ENCODE measurements at places on chromosomes 4 and X.

DNA sequence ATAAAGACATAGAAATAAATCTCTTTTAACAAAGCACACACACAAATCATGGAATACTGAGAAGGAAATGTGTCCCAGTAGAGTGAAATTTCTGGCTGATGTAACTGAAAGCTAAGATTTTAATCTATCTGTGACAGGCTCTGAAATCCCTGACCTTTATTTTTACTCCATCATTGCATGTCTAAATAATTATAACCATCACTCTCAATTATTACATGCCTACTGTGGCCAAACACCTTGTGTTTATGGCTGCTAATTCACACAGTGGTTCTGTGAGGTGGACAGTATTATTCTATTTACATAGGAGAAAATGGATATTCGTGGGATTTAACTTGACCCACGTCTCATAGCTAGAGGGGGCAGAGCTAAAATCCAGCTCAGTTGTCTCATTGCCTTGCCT lies 438.1 kb downstream of the TLL1 start:
- DNase-seq = no peak

GRCh38 chr4:138412847-138413246 lies 170.7 kb upstream of the SLC7A11 start:
- no peak for DNase-seq

- DNase-seq = no peak
Measured at GRCh38 chr4:7224001-7224400, 31.7 kb downstream of the SORCS2 start.

- no peak for DNase-seq
Measured at GRCh38 chr4:171256223-171256622, 557.0 kb upstream of the GALNTL6 start.

DNA sequence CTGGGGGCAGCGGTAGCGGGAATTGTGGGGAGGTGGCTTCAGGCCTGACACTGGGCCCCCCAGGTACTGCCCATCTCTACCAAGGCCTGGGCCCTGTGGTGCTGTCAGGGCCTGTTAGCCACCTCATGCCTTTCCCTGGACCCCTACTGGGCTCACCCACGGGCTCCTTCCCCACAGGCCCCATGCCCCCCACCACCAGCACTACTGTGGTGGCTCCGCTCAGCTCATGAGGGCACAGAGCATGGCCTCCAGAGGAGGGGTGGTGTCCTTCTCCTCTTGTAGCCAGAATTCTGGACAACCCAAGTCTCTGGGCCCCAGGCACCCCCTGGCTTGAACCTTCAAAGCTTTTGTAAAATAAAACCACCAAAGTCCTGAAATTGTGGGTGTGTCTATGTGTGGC lies 7.5 kb downstream of the GATA1 start:
- no peak for DNase-seq

- no peak for DNase-seq
Measured at GRCh38 chr4:41719417-41719816, 29.1 kb downstream of the PHOX2B start.

GRCh38 chr4:27643101-27643500 lies 782.5 kb downstream of the STIM2 start:
- no peak for DNase-seq

DNA sequence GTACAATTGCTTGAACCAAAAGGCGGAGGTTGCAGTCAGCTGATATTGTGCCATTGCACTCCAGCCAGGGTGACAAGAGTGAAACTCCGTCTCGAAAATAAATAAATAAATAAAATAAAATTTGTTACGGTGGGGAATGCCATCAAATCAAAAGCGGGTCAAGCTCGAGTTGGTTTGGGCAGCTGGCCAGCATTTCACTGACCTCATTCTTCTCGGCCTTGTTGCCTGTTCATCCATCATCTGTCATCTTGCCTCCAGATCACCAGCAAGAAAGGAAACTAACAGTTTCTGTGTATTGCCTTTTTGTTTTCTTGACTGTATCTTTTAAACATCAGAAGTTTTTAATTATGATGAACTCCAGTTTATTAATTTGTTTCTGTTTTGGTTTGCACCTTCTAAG lies 31.5 kb upstream of the KLHL2 start:
- DNase-seq = no peak

DNA sequence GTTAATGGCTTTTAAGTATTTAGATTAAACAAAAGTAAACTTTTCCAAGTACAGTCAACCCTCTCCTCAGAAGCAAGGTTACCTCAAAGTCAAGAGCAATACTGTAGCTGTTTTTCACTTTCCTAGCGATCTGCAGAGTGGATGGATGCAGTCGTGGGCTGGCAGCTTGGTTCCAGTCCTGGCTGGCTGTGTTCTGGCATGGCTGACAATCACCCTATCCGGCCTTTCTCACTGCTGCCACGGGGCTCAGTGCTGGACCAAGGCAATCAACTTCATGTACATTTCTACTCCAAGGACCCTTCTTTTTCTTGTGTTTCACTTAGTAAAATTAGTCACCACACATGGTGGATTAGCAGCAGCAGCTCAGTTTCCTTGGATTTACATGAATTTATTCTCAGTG lies 208.3 kb downstream of the GABRB1 start:
- no peak for DNase-seq

Measured in tibial artery (tissue), 4 donors.